H4 (cell line): ENCODE measurements at places on chromosomes 6 and 20.

- DNase-seq, result no peak
Measured at GRCh38 chr20:695165-695866, 19.7 kb upstream of the SCRT2 start.

- DNase-seq, result no peak
Measured at GRCh38 chr20:46552460-46553420, 2.3 kb upstream of the OCSTAMP start.

DNA sequence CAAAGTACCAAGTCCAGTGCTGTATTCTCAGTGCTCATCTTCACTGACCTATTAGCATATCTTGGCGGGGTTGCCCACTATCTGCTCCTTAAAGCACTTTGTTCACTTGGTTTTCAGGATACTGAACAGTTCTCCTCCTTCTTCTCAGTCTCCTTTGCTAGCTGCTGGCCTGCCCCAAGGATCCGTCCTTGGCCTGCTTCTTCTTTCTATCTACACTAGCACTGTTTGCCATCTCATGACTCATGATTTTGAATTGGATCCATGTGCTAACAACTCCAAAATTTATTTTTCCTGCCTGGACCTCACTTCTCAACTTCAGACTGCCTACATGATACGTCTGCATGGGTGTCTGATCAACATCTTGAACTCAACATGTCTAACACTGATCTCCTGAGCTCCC lies 15.5 kb downstream of the TPD52L1 start:
- DNase-seq, result no peak

DNA sequence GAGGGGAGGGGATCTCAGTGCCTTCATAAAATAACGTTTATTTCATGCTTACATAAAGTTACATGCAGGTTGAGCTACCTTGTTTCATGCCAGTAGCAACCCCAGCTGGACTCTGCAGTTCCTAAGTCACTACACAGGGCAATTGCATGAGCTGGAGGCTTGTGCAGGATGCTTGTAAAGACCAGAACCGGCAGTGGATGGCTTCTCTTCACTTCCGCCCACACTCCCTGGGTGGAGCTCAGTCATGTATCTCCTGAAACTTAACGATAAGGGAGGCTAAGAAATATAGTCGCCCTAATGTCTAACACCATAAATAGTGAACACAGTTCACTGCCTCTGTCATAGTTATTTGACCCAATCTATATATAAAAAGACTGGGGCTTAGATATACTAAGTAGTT lies 99.4 kb upstream of the RAB32 start:
- no peak for DNase-seq

GRCh38 chr6:148703900-148704299 lies 42.9 kb upstream of the UST start:
- no peak for DNase-seq

DNA sequence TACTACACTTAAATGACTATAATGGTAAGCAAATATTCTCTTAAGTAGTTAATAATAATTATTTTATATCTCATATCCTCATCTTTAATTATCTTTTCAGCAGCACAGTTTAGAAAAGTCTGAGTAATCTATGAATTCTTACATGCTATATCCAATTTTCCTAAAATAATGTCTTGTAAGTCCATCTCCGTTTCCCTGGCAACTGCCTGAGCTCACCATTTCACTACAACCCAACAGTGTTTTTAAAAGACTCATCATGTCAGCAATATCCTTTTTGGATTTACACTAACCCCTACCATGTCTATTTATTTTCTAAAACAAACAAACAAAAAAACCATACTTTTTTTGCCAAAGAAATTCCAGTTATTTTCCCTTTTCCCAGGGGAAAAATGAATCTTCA lies 859.6 kb downstream of the EYS start:
- no peak for DNase-seq

- no peak for DNase-seq
Measured at GRCh38 chr6:169626649-169627048, 75.2 kb downstream of the WDR27 start.

GRCh38 chr6:9982215-9982614 lies 432.7 kb downstream of the TFAP2A start:
- no peak for DNase-seq

DNA sequence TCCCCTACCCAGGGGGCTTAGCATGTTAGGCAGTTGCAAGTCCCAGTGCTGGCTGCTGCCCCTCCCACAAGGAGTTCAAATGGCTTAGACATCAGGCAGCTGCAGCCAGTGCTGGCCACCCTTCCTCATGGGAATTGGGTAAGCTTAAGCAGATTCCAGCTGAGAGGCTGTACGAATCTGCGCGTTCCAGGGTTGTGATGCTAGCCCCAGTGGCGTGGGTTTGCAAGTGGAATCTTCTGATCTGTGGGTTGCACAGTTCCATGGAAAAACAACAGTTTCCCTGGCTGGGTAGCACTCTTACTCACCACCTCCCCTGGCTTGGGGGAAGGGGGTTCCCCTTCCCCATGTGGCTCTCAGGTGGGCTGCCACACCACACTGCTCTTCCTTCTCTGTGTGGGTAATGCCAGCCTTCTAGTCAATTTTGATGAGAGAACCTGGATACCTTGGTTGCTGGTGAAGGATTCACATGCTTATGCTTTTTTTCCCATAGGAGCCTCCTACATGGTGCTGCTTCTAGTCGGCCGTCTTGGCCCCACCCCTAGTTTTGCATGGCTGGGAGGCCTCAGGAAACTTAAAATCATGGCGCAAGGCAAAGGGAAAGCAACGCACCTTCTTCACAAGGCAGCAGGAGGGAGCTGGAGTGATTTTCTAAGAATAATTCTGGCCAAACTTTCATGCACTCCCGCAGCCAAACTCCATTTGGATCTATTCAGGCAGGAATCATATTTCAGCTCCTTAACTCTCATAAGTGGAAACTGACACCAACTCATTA lies 13.0 kb downstream of the DYNLT2 start:
- no peak for DNase-seq

- DNase-seq, result no peak
Measured at GRCh38 chr6:53441761-53442160, 93.0 kb upstream of the ELOVL5 start.

DNA sequence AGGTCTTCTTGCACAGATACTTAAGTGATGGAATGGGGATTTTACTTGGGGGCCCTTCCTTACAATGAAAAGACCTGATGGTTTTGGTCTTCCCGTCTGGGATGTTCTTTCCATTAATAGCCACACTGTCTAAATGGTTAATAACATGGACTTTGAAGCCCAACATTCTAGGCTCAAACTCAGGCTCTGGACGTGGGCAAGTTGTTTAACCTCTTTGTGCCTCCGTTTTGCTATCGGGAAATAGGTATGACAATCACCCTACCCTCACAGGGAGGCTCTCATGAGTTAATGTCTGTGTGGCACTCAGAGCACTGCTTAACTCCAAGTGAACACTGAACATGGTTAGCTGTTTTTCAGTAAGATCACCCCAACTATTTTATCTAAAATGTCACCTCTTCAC lies 360.7 kb upstream of the FLRT3 start:
- DNase-seq, result no peak

DNA sequence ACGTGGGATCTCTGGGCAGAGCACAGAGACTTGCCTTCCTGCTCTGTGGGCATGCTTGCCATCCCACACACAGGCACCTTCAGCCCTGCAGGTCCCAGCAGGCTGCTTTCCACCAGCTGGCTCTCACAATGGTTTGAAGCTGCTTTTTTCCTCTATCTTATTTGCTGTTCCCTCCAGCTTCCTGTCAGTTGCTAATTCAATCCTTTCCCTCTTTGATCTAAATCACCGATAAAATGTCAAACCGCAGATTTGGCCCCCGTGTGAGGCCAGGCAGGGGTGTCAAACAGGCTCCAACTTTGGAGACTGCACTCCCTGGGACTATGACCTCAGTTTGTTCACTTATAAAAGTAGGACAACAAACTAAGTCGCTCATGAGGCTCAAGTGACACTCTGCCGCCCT lies 40.6 kb upstream of the PCMTD2 start:
- DNase-seq, result no peak

DNA sequence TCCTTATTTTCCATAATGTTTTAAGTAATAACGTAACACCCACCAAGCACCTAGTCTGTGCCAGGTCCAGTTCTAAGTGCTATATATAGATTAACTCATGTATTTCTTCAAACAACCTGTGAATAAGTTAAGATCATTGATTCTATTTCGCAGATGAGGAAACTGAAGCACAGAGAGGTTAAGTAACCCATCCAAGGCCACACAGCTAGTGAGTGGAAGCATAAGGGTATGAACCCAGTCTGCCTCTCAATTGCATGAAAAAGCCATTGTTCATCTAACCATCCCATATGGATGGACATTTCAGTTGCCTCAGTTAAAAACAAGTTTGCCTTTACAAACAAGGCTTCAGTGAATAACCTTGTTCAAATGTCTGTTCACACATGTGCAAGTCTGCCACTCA lies 20.8 kb downstream of the TGM6 start:
- no peak for DNase-seq

GRCh38 chr20:48787861-48788375 lies 39.9 kb downstream of the PREX1 start:
- DNase-seq, result peak; percentile 36

DNA sequence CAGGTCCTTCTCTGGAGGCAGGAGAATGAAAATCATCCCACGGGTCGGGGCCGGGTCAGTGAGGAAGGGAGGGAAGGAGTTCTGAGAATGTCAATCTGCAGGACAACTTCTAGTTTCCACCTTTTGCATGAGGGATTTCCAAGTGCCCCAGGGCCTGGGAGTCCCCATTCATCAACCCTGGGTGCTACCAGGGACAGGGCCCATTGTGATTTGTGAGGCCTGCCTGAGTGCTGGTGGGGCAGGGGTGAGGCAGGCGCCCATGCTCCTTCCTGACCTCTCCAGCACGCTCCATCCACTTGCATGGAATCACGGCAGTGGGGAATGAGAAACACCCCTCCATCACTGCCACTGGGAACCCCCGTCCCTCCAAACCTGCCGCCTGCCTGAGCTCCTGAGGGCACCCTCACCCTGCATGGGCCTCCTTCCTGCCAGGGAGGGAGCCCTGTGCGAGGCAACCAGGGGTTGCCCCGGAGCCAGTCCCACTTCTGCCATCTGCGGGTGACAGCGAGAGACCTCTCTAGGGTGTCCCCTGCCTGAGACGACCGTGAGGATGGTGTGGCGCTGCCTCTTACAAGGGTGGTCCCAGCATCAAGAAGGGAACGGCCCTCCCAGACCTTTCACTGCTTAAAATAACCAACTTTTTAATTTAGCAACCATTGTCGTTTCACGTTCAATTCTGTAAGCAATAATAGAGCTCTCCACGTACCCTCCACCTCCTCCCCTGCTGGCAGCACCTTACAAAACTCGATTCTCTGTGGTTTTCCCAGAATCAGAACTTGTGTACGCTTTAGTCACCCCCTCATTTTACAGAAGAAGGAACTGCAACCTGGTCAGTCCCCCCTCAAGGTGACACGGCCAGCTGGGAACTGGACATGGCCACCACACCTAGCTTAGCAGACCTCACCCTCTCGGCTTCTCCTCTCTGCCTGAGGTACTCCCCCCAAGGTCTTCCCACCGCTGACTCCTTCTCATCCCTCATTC lies 28.6 kb downstream of the PMEPA1 start:
- no peak for DNase-seq

GRCh38 chr6:125173341-125174095 lies 19.9 kb downstream of the TPD52L1 start:
- DNase-seq, result no peak

GRCh38 chr20:1225783-1226654 lies at the start of gene RAD21L1:
RAD21L1 (plus strand) TSS chr20:1226044; CDS start chr20:1228454, 2,410 bp downstream.
- peak; percentile 42 for DNase-seq

DNA sequence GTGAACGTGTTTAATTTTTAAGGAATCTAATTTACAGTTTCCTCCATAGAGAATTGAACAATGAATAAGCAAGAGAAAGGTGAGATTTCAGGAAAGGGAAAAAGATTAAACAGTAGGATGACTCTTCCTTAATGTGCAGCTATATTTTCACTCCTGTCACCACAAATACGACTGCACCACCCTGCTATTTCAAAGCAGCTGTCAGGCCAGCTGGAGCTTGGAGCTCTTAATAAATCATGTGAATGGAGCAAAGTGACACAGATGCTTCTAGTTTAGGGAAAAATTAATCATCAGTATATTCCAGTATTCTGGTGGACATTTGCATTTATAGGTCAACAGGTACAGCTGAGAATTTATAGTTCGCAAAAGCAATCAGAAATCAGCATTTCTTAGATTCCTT lies 56.5 kb upstream of the PKIB start:
- no peak for DNase-seq

DNA sequence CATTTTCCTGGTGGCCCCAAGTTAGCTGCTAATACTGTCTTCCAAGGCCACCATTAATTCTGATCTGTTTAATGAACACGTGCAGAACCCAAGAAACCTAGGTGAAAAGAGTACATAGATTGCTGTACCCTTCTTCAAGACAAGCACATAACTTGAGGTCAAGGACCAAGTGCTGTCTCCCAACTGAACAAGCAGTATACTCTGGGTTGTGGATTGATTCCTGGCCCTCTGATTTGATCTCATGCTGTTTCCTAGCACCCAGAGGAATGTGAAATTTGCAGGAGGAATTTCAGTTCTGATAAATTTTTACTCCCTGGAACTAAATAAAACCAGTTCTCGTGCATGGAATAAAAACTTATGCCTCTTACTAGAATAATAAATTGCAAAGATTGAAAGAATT lies 75.6 kb downstream of the MTFR2 start:
- DNase-seq, result no peak
